Choroid plexus epithelial cell (primary cell): ENCODE measurements at places on chromosomes 16 and 17.

DNA sequence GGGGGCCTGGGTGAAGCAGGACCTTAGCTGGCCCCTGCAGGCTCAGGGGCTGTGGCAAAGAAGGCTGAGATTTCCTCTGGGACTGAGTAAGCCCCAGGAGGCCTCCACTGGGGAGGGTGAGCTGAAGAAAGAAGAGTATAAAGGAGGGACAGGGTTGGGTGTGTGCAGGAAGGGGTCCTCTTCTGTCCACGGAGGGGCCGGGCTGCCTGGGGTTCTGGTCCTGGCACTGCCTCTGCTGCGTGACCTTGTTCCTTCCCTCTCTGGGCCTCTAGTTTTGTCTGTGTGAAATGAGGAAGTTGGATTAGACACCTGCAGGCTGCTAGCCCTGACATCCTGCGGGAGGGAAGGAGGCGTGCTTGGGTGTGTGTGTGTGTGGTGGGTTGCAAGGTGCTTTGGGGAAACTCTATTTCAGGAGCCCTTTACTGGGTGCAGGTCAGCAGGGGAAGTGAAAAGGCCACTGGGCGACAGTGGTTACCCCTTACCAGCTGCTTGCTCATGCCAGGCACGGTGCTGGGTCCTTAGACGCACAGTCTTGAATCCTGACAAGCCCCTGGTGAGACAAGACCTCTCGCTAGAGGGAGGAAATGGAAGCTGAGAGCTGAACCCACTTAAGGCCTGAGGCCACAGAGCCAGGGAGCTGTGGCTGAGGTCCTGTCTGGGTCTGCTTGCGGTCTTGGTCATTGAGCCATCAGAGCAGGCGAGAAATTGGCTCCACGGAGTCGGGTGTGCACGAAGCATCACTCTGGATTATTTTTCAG lies 60.7 kb downstream of the OR1D5 start:
- no peak for DNase-seq

- no peak for DNase-seq
Measured at GRCh38 chr17:35213412-35213940, 19.3 kb upstream of the SLC35G3 start.

DNA sequence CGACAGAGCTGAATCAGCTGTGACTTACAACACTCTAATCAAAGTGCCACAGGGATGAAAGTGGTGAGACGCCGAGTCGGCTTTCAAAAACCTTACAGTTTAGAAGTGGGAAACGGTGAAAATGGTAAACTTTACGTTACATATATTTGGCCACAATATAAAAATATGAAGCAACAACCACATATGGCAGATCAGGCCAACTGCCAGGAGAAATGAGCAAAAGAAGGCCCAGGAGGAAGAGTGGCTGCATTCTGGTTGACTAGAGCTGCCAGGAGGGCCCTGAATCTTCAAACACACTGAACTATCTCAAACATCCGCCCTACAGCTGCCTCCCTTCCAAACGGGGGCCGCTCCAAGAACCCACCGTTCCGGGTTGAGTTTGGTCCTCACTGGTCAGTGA lies 56.3 kb downstream of the MRM3 start:
- no peak for DNase-seq

GRCh38 chr17:21140911-21141310 lies 14.1 kb downstream of the DHRS7B start:
- DNase-seq: no peak

- no peak for DNase-seq
Measured at GRCh38 chr17:43588121-43588520, 42.0 kb upstream of the ETV4 start.

DNA sequence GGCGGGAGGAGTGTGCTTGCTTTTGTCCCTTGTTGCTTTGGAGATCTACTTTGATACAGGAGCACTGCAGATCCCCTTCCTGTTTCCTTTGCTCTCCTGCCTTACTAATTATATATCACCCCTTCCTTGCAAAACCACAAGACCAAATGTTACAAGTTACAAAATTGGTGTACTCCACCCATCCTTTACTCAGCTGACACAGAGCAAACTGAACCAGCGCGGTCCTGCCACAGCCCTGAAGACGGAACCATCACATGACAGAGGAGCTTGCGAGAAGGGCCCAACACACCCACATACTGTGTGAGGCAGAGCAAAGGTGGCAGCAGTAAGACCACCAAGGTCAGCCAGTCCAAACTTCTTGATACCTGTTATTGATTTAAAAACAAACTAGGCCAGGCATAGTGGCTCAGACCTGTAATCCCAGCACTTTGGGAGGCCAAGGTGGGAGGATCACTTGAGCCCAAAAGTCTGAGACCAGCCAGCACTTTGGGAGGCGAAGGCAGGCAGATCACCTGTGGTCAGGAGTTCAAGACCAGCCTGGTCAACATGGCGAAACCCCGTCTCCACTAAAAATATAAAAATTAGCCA lies 33.2 kb downstream of the CYTH1 start:
- peak; percentile 56 for DNase-seq

GRCh38 chr16:88681084-88681680 lies 5.1 kb downstream of the SNAI3 start:
- no peak for DNase-seq

DNA sequence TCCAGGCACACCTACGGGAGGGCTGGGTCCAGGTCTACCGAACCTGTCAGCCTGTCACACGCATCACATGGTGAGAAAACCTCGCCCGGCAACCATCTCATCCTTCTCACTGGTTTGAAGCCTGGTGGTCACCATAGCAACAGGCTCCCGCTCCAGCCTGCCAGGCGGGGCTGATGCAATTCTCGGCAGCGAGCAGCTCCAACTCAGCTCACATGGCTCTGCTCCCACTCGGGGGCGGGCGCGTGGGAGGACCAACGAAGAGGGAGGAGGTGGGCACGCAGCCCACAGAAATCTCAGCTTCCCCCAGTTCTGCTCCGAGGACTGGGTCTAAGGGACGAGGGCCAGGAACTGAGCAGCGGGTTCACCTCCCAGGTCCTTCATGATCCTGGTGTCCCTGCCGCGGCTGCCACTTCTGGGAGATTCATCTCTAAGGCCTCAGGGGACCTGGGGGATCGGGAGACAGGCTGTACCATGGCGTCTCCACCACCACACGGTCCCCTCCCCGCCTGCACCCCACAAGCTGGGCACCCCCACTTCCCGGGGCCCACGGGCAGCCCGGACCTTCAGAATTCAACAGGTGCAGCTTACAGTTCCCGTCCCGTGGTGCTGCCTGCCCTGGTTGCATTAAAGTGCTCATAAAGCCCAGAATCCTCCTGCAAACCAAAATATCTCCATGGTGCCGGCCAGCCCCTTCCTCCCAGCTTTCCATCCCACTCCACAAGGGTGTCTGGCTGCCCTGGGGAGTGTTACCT lies 25.8 kb downstream of the ABR start:
- DNase-seq: peak; percentile 79

DNA sequence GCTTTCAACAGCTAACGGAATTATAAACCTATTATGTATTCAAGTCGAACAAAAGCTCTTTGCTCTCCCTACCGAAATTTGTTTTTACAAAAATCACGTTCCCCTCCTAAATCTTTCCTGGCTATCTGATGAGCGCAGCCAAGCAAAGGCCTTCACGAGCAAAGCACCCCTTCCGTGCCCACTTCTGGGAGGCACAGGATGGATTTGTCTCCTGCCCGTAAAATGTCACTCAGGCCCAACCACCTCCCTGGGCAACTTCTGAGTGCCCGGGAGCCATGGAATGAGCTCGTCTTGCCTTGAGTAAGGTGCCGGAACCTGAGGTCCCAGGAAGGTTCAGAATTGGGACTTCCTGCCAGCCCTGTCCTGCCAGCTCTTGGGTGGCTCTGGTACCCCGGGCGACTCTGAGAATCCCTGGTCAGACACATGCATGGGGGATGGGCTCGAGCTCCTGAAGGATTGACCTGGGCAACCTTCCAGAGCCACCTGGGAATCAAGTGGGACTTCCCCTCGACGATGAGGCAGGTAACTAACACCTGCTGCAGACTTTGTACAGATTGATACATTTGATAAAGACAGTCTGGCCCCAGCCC lies 19.8 kb downstream of the SLC7A5 start:
- no peak for DNase-seq

DNA sequence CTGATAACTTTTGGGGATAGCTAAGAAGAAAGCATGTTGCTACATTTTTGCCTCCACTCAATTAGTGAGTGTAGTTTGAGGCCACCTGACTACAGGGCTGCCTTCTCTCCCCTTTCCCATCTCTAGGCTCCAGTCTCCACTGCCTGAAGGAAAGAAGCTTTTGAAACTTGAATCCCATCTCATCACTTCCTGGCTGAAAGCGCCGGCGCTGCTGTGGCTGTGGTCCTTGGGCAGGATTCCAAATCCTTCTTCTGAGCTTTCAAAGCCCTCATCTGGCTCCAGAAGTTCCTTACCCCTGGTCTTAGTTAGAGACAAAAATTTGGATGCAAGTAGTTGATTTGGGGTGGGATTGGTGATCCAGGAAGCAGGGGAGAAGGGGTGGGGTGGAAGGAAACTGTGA lies 119.4 kb downstream of the FOXL1 start:
- peak; percentile 72 for DNase-seq

- DNase-seq: no peak
Measured at GRCh38 chr17:8360751-8361150, 15.8 kb downstream of the KRABD2 start.

DNA sequence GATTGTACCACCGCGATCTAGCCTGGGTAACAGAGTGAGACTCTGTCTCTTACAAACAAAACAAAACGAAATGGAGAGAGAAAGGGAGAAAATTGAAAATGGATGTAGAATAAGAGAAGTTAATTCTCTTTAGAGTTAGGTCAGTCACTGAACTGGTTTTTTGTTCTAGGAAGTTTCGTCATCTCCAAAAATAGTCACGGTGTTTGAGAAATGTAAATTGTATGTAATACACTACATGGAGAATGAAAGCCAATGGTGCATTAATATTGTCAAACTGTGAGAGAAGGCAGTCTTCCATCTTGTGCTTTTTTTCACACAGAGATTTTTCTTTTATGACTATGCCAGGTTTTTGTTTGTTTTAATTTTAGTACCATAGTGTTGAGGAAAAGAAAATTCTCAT lies 145.9 kb downstream of the BCAS3 start:
- DNase-seq: no peak

- peak; percentile 77 for DNase-seq
Measured at GRCh38 chr16:86929057-86929871, 350.9 kb downstream of the FOXL1 start.

GRCh38 chr17:29283961-29284360 lies 10.0 kb downstream of the NUFIP2 start:
- DNase-seq: no peak

DNA sequence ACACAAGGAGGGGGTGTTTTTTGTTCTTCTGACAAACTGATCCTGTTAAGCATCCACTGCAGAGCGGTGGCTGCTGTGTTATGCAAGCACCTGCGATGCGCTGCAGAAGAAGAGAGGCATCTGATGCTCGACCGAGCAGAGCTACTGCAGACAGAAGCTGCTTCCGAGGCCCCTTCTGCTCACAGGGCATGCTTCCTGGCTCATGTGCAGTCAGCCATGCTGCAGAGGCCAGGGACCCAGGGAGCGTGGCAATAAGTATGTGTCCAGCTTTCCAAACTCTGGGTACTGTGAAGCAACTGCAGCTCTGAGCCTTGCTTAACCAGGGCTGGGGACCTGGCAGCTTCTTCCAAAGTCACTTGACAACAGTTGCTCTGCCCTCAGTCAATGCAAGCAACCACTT lies 448.6 kb upstream of the RBFOX1 start:
- DNase-seq: no peak

- peak; percentile 74 for DNase-seq
Measured at GRCh38 chr17:65359016-65359415, 202.4 kb downstream of the AXIN2 start.

- DNase-seq: no peak
Measured at GRCh38 chr17:43927060-43927864, 15.0 kb downstream of the PPY start.

DNA sequence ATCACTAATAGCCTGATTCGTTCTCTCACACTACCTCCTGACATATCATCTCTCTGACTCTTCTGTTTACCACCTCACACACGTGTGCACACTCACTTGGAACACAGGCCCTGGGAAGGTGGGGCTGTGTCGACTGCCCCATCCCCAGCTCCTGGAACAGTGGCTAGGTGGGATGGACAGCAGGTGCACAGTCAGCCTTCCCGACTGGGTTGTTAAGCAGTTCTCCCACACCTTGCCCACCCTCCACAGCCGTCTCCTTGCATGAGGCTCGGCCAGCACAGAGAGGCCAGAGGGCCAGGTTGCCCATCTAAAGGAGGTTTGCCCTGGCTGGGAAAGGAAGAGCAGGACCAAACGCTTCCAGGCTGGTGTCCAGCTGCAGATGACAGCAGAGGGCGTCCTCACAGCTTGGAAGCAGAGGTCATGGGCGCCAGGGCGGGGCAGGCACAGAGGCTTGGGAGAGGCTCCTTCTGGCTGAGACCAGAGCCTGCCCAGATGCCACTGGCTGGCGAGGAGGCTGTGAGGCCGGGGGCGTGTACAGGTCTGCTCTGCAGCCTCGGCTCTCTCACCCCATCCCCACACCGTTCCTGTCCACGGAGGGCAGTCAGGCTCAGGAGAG lies 92.8 kb downstream of the AMFR start:
- peak; percentile 55 for DNase-seq

DNA sequence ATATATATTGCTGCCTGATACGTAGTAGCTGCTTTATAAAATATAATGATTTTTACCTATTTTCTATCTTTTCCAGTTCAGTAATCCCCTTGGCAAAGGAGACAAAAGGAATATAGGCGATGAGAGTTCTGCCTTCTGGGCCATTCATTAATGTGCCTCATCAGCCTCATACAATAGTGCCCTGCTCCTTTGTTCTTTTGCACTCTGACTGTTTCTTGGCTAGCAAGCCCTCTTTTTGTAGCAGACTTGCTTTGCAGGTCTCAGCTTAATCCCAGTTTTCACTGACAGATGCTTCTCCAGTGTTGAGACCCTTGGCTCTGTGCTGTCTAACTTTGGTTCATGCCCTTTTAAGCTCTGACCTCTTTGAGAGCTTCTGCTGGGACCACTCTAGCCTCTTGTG lies 10.4 kb downstream of the HSD17B2 start:
- DNase-seq: no peak

GRCh38 chr17:43856141-43856540 lies 9.2 kb downstream of the CD300LG start:
- no peak for DNase-seq
